ENCODE measurements at places on chromosomes 4 and X.

GRCh38 chr4:43716721-43717395 is 731.8 kb downstream of the KCTD8 start:
- no peak for DNase-seq

DNA sequence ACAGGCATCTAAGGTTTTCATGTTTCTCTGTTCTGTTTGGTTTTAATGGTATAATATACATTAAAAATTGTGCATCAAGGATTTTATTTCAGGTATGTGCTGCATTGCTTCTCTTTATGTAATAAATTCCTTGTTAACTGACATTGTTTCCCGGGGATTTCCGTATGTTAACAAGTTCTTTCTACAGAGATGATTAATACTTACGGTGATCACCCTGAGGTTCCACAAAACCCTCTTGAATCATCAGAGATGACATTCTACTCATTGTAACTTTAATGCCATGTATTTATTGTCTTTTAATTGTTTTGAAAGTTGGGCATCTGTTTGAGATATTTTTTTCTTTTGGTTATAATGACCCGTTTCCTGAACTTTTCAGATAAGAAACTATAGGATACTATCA is 37.5 kb downstream of the ARHGAP10 start:
- no peak for DNase-seq

DNA sequence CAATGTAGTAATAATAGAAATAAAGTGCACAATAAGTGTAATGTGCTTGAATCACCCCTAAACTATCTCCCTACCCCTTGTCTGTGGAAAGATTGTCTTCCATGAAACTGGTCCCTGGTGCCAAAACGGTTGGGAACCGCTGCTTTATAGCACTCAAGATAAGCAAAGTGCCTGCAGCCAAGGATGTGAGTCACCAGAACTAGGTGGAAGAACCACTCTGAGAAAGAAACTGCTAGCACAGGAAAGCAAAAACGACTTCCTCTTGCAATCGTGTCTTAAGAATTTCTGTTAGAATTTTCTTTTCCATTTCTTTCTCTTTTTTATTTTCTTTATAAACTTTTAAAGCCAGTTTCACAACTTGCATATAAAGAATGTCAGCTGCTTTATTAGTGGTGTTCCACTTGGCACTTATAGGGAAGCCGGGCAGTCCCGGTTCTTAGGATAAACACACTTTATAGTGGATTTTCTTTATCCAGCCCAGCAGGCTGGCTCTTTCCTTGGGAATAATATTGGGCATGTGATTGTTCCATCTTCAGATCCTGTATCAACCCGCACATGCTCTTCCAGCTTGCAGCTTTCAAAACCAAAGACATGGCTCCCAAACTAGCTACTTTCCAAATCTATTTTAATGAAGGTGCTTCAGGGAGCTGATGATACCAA is 32.3 kb upstream of the CXCL8 start:
- no peak for DNase-seq

DNA sequence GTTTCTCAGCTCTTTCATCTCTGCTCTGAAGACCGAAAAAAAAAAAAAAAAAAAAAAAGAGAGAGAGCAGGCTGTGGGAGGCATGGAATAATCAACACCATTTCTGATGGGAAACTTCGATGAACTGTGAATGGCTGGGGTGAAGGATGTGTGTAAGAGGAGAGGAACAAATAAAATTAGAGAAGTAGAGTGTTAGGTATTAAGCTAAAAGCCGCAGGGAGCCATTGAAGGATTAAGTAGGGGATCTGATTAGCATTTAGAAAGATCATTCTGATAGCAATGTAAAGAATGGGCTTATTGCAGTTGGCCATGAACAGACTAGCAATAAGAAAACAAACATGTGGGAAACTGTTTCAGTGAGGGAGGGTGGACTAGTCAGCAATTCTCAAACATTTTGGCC is 33.6 kb upstream of the JADE1 start:
- DNase-seq: no peak
